MG63 (cell line): ENCODE measurements at places on chromosomes 4 and X. TPM values are rescaled to one million over a fixed set of nuclear protein-coding genes. Genes with fewer than 3 reads are reported as not detected.

The VEGFC gene
- 19.9 and 30.3 TPM in 2 replicates for total RNA-seq

The POLN gene
- not detected in 2 replicates for total RNA-seq

The TMEM35A gene
- total RNA-seq: 0.23 and 0.57 TPM in 2 replicates

The SPON2 gene
- total RNA-seq: 26.0 and 43.1 TPM in 2 replicates

DNA sequence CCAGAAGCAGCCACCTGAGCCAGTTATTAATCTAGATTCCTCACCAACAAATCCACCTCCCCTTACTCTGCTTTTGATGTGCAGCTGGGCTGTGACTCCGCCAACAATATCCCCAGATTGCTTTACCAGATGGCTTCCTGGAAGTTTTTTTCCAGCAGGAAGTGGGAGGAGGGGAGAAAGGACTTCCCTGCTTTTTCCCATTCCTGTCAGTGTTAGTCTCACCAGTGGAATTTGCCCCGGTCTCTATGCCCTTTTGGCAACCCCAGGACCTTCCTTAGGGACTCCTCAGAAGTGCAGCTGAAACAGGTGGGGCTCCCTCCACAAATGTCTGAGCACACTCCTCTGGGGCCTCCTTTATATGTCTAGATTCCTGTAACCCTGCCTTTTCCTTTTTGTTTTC lies 465.2 kb upstream of the IGFBP7 start:
- no peak for DNase-seq

- DNase-seq: no peak
Observed at GRCh38 chrX:103446665-103447302, 70.4 kb downstream of the BEX3 start.

DNA sequence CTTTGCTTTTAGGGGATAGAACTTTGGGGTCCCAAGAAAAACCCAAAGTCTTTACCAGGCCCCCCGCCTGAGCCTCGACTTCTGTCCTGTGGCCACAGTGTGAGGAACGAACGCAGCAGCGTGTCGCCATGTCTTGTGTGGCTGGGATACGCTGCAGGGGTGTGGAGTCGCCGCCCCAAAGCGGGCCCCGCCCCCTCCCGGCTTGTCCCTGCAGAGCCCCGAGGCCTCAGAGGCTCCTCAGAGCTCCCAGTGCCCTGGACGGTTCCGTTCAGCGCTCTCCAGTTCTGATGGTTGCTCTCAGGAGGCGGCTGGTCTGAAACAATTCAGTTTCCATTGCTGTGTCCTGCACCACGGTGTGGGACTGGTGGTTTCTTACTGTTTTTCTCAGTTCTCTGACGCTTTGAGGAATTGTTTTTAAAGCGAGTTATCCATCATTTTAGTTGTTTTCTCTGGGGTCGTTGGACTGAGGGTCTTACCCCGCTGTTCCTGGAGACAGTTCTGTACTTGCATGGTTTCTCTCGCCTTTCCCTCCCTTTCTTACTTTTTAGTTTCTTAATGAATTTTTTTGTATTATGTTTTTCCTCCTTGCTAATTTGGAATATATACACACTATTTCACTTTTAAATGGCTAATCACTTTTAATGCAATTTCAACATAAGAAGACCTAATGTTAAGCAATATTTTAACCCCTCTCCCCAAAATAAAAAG lies 1.6 kb upstream of the IDUA start:
- DNase-seq: no peak

GRCh38 chr4:71241501-71242288 lies 97.1 kb upstream of the SLC4A4 start:
- no peak for DNase-seq

GRCh38 chr4:101885574-101885973 lies 95.0 kb downstream of the BANK1 start:
- no peak for DNase-seq

- no peak for DNase-seq
Observed at GRCh38 chrX:75609406-75609805, 86.6 kb upstream of the ZDHHC15 start.

GRCh38 chr4:35189988-35190613 lies 1054.2 kb downstream of the ARAP2 start:
- no peak for DNase-seq

- DNase-seq: no peak
Observed at GRCh38 chr4:38105475-38106220, 145.4 kb downstream of the PTTG2 start.

DNA sequence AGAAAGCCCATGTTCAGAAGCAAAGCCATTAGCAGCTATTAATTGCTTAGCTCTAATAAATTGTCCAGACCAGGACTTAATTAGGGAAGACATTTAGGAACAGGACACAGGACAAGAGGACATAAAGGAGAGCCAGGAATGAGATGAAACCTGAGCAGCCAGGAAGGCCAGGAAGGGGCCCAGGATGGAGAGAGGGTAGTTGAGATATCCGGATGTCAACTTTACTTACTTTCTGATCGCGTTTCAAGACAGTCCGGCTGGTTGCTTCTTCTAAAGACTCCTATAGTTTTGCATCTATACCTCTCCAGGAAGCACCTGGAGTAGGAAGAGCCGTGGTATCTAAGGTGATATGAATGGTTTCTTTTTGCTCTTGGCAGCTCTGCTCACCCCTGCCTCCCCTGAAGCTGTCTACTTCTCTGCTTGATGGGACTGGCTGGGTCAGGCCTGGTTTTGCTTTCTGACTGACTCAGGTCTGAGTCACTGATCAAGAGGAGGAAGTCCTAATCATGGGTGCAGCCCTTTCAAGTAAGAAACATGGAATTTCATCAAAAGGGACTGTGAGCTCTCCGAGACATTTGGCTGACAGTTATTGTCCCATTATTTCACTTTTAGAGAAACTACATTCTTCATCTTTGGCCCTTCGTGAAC lies 733.3 kb downstream of the RPA4 start:
- DNase-seq: peak; percentile 53

- DNase-seq: no peak
Observed at GRCh38 chr4:20624793-20625374, 75.4 kb upstream of the PACRGL start.

DNA sequence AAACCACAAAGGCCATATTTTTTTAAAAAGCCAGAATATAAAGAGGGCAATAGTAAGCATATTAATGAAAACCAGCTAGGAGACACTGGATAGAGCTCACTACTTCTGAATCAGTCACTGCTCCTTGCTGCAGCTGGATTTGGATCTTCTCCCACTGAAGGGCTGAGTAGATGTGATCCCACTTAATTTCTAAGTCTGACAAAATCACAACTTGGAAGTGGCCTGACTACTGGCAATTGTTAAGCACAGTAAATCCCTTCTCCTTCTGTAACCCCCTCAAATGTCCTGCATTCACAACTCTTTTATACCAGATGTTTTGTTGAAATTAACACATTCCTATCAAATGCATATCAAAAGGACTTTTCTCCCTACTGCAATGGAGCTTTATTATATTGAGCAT lies 72.9 kb downstream of the AMMECR1 start:
- DNase-seq: no peak

- DNase-seq: no peak
Observed at GRCh38 chr4:8050555-8051206, 107.9 kb downstream of the ABLIM2 start.

DNA sequence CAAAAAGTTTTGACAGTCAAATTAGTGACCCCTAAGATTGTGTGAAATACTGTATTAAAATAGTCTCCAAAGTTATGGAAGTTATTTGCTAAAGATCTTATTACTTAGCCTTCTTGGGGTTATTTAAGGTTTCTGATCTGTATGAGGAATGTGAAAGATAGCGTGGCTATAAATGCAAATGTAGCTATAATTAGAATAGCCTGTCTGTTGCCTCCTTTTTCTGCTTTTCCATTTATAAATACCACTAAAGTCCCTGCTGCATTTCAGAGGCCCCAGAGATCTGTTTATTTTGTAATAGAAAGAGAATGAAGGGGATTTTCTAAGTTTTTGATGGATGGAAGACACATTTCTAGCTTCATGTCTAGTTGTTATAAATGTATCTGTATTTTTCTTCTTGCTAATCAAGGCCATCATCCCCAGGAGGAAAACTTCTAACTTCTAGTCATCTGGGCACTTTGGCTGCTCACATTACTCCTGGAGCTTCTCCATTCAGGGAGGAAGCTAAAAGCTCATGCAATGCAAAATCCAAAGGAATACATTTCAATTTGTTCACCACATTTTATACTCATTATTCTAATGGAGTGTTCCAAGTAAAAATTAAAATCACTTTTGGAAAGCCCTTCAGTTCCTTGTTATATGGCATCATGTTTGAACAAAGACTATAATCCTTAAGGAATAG lies 73.9 kb downstream of the INTS12 start:
- DNase-seq: no peak

DNA sequence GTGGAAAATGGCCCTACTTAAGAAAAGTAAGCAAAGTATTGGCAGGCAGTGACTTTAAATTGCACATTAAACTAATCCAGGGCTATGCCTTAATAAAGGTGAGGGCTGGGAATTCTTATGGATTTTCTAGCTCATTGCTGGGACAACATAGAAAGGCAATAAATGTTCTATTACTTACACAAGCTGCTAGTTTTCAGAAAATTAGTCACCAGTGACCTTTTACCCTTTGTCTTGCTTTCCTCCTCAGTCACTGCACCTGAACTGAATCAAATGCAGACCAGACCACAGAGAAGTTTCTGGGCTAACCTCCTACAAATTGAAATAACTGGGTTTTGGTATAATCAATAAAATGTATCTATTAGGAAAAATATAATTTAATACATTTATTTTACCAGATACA lies 694.4 kb upstream of the FAM241A start:
- DNase-seq: no peak

DNA sequence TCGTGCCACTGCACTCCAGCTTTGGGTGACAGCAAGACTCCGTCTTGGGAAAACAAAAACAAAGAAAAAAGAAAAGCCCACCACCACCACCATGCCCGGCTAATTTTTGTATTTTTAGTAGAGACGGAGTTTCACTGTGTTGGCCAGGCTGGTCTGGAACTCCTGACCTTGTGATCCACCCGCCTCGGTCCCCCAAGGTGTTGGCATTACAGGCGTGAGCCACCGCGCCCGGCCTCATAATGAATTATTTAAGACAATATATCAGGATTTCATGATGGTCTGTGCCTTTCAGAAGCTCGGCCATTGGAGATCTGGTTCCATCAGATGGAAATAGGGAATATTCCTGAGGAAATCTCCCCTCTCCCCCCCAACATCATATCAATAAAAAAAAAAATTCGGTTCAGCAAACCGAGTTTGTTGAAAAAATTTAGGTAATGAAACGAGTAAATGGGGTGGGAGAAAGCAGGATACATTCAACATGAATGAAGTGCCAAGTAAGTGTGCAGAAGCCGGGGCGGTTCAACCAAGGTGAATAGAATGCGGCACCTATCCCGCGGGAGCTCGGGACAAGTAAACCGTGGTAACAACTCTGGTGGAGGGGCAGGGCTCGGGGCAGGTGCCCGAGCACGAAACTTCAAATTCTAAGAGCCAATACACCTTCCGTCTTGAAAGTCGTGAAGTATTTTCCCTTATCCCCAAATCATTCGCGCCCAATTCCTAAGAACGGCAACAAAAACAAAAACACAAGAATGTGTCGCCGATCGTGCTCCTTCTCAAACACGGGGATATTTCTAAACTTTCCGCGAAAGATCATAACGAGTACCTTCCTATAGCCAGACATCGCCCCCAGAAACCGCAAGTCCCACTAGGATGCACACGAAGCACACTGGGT lies 773 bp upstream of the TXLNG start:
- no peak for DNase-seq
